Kasumi-1 (cell line): ENCODE measurements at places on chromosomes 6 and 20.
A peak's percentile ranks its signal among the peaks of the same experiment; 100 is the strongest.

DNA sequence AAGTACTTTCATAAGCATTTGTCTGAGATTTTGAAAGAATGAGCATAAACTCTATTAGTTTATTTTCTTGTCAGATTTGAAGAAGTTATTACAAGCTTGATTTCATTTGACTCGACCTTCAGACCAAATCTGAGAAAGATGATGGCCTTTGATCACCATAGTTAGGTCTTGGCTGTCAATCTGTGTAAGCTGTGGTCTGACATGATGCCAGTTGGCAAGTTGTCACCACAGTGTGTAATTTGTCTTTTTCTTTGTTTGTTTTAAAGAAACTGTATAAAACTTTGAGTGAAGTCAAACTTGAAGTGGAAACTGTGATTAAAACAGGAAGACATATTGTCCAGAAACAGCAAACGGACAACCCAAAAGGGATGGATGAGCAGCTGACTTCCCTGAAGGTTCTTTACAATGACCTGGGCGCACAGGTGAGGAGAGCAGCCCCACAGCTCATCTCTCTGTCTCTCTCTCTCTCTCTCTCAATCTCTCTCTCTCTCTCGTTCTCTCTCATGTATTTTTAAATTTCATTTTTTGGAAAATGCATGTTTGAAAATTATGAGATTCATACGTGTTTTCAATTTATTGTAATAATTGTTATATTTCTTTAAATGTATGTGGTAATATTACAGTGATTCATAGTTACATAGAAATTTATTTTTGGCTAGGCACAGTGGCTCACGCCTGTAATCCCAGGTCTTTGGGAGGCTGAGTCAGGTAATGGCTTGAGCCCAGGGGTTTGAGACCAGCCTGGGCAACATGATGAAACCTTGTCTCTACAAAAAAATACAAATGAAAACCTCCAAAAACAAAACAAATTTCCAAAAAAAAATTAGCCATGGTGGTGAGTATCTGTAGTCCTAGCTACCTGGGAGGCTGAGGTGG is 208.1 kb downstream of the UTRN start:
- no peak for DNase-seq

DNA sequence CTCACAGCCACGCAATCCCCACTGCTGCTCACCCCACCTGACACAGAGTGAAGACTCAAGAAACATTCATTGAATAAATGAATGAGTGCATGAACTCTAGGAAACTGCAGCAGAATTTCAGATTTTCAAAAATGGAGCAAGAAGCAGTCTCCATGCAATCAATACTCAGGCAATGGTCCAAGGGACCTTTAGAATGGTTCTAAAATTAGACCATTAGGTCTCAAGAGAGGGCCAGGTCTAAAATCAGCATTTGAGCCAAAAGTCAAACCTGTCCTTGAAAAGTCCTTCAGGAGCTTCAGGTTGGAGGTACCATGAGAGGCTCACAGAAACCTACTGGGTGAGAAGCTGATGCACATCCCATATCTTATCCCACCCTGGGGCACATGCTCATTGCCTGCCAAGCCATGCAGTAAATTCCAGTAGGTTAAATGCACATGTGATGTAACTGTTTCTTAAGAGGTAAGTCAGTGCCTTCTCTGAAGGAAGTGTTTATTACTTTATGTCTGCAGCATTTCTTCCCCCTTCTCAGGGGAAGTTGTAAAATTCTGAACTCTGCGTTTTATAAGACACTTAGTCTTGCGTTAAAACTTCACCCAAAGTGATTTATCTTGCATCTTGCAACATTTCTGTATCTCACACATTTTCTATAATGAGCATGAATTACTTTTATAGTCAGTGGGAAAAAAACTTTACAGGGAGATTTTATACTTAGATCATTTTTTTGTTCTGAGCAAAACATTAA is 126.6 kb downstream of the ADAT2 start:
- DNase-seq = peak; percentile 3

- DNase-seq = no peak
Observed at GRCh38 chr6:19329078-19329477, 508.1 kb upstream of the ID4 start.

GRCh38 chr6:15461127-15461944 is 201.5 kb downstream of the DTNBP1 start:
- DNase-seq = no peak

- no peak for DNase-seq
Observed at GRCh38 chr6:1379017-1379787, 10.2 kb upstream of the FOXF2 start.

GRCh38 chr6:12891595-12891994 is 175.0 kb downstream of the PHACTR1 start:
- no peak for DNase-seq

- peak; percentile 36 for DNase-seq
Observed at GRCh38 chr6:137819740-137820139, 47.3 kb upstream of the TNFAIP3 start.

DNA sequence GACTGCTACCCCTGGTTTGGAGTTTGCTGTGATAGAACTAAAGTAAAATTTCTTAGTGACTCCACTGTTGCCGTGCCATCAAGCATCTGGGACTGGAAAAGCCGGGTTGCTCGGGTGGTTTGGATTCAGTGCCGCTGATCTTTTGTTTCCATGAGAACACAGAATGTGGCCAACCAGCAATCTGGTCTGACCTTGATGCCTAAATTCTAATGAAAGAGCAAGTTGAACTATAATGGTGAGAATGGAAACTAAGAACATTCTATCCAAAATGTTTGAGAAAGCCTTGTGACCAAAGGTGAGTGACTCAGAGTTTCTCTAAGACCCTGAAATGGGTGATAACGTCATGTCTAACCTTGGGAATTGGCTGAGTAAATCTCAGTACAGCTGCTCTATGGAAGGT is 9.9 kb upstream of the PI16 start:
- no peak for DNase-seq

GRCh38 chr20:62616728-62617621 is 25.3 kb upstream of the SLCO4A1 start:
- DNase-seq = peak; percentile 56
